ENCODE measurements at places on chromosomes 12 and 14.

GRCh38 chr14:97276573-97276972 is 479.4 kb downstream of the VRK1 start:
- DNase-seq = no peak

DNA sequence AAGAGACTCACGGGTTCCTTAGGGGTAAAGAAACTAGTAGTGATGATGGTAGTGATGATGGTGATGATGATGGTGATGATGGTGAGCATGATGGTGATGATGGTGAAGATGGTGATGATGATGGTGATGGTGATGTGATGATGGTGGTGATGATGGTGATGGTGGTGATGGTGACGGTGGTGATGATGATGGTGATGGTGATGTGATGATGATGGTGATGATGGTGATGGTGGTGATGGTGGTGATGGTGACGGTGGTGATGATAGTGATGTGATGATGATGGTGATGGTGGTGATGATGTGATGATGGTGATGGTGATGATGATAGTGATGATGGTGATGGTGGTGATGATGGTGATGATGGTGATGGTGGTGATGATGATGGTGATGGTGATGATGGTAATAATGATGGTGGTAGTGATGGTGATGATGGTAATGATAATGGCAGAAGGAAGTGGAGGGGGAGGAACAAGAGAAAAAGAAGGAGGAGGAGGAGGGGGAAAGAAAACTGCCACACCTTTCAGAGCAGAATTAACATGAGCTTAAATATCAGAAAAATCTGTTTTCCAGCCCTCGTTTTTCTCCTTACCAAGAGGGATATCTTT is 85.5 kb downstream of the FZD10 start:
- DNase-seq = no peak

DNA sequence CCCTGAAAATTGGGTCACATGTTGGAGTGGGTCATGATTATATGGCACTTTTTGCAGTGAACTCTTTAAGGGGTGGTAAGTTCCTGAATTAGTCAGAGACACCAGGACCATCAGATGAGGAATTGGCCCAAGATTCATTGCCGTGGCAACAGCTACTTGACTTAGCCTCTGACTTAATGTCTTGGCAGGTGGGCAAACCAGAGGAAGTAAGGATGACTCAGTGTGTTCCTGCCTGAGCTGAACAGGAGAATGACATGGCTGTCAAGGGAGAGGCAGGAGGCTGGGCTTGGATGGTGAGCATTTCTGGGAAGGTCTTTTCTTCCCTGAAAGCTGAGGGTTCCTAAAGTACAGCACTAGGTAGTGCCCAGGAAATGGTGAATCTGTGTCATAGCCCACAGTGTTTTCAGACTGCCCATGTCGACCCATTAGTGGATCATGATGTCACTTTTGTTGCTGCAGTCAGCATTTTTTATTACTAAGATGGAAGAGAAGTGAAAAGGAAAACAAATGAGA is 170.1 kb upstream of the PWP1 start:
- DNase-seq = peak; percentile 60

- peak; percentile 66 for DNase-seq
These were observed 4.9 kb upstream of the MRPL52 start for GRCh38 chr14:22824711-22825359.

- DNase-seq = no peak
These were observed 27.0 kb downstream of the SYNE3 start for GRCh38 chr14:95489214-95490137.

- DNase-seq = no peak
These were observed 161.3 kb downstream of the C12orf42 start for GRCh38 chr12:103334466-103334865.

GRCh38 chr14:55092341-55092740 is 36.7 kb upstream of the LGALS3 start:
- peak; percentile 54 for DNase-seq

GRCh38 chr14:64074961-64075612 is 219.1 kb downstream of the ESR2 start:
- no peak for DNase-seq

GRCh38 chr12:5708371-5708770 is 236.7 kb downstream of the ANO2 start:
- DNase-seq = no peak

DNA sequence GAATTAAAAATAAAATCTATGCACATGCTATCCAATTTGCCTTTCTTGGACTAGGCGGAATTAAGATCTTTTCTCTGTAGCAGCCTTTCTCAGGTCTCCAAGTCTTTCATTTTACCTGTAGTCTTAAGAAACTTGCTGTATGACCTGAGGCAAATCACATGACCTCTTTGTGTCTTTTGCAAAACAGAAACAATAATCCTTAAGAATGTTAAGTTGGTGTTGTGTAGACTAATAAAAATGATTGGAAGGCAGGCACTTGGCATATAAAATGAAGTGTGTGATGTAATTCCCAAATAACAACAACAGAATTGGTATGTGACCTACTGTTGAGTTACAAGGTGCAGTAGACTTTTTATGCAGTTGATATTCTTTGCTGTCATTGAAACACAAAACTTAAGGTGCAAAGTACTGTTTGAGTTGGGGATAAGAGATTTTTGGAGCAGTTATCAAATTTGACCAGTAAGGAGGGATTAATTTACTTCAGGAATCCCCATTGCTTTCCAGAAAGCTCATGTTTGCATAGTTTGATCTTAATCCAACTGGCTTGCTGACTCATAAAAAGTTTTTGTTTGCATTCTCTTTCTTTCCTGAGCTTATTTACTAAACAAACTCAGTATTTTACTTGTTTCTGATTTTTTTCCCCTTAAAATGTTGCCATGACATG is 51.4 kb downstream of the SUSD6 start:
- no peak for DNase-seq

DNA sequence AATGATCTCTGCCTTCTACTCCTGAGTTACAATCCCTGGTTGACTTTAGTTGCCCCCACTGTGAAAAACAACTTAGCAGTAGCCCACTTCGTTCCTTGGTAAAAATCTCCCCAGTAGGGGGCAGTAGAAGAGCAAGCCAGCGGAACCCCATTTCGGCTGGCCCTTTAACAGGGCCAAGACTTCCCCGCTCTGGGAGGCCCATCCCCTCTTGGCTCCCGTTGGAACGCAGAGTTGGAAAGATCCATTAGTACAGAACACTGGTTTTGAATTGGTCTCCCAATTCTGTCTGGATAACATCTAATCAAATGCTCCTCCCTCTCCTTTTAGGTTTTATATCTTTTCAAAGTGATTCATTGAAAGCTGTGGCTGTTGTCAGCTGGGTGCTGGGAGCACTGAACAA is 1133.3 kb downstream of the BCL11B start:
- no peak for DNase-seq

DNA sequence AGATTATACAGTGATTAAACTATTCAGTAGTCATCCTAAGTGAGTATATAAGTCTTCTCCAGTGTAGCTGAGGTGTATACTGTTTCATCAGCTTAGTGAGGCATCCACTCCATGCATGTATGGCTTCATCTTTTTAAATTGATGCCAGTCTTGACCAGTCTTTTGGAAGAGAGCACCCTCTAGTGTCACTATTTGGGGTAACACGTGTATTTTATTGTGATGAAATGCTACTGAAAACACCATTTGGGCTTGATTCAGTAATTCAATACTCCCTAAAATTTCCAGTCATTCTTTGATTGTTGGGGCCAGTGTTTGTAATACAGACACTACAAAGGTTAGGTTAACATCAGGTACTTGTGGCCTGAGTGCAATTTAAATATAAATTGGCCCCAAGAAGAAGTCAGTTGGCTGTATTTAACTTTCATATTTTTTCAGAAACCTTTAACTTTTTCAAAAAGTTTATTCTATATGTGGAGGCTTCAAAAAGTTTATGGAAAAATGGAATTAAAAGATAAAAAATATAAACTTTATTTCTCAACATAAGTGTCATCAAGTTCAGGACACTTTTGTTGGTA is 35.3 kb downstream of the MIPOL1 start:
- no peak for DNase-seq

DNA sequence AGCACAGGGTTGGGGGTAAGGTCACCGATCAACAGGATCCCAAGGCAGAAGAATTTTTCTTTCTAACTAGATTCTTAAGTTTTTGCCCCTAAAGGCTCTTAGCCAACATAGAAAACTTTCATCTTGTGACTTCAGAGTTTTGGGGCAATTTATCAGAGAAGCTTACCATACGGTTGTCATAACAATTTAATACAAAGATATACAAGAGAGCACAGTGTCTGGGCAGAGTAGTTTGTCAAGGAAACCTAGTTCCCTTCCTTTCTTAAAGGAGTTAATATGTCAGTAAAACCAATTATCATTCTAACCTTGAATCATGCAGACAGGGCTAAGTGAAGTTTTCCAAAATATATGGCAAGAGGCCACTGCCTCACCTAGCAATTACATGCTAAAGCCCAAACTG is 18.4 kb downstream of the NR2C1 start:
- no peak for DNase-seq

- DNase-seq = peak; percentile 42
These were observed 293.5 kb upstream of the RTL1 start for GRCh38 chr14:101196795-101197590.

- DNase-seq = peak; percentile 87
These were observed 10.6 kb downstream of the RARG start for GRCh38 chr12:53221203-53222080.

DNA sequence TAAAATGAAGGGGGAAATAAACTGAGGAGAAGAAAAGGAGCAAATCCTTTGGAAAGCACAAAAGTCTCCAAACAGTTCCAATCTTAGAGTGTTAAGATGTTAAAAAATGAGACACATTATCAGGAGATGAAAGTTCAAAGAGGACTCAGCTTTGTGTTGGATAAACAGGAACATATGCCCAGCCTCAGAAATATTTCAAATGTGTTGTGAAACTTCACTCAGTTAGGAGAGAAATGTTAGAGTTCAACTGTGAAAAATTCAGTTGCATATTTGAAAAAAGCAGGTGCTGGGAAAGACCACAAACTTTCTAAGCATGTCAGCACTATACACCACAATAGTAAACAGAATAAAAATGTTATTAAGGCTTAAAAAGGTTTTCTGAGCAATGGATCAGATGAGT is 136.8 kb upstream of the PRKD1 start:
- DNase-seq = no peak

DNA sequence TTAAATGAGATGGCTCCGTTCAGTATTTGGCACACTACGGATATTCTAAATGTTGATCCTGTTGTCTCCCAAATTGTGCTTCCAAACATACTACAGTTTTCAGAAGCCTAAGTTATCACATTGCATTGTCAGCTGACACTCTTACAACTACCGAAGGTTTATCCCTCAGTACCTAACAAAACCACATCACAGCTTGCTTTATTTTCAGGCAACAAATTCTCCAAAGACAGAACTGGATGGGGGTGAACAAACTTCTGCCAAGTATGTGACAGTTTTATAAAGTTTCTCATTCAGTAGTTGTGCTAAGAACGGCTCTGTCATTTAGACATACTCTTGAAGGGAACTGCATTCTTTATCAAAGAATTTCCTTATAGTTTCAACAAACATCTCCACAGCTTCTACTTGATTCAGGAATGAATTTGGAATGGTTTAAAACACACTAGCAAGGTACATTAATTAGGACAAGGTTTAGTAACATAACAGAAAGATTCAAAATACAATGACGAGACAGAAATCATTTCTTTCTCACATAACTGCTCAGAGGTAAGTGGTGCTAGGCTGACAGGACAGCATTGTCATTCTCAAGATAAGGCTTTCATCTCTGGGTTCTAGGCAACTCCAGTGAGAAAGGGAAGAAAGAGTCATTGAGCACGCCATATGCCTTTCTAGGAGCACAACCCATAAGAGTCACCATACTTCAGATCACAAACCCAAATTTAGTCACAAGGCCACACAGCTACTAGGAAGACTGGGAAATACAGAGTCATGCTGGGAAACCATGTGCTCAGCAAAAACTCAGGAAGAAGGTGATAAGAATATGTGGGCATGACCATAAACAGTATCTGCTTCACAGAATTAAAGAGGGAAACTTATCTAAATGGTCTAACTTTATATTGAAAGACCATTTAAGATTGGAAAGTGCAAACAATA is 100.7 kb downstream of the DUSP6 start:
- DNase-seq = no peak

DNA sequence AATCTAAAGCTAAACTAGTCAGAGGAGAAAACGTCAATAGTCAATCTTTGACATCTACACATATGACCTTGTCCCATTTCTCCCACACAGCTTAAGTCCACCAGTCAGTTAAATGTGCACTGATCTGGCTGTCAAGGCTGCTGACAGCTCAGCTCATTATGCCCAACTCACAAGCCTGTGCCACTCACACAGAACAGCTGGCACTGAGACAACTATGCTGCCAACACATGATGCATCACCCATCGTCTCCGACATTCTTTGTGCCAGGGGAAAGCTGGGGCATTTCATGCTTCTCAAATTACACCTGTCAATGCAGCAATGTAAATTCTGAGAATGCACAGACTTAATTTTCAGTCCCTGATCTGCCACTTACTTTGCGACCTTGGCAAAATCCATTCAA is 25.3 kb downstream of the GNS start:
- DNase-seq = no peak

- DNase-seq = no peak
These were observed 1023.2 kb downstream of the TMTC2 start for GRCh38 chr12:83709899-83710298.

- no peak for DNase-seq
These were observed 255.1 kb upstream of the KRR1 start for GRCh38 chr12:75766263-75767160.

DNA sequence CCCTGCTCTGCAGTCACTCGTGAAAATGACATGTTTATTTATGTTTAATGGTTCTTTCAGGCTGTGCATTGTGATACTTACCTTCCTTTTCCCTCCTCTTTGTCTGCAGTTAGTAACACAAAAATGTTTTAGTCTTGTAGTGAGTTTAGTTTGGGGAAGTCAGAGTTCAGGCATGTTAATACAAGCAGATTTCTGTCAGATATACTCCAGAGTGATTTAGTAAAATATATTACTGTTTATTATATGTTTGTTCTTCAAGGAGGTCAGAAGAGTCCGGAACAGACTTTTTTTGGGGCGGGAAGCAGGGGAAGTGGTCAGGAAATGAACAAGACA is 28.7 kb downstream of the MSRB3 start:
- DNase-seq = no peak

GRCh38 chr12:67802731-67803130 is 154.2 kb downstream of the DYRK2 start:
- DNase-seq = no peak

DNA sequence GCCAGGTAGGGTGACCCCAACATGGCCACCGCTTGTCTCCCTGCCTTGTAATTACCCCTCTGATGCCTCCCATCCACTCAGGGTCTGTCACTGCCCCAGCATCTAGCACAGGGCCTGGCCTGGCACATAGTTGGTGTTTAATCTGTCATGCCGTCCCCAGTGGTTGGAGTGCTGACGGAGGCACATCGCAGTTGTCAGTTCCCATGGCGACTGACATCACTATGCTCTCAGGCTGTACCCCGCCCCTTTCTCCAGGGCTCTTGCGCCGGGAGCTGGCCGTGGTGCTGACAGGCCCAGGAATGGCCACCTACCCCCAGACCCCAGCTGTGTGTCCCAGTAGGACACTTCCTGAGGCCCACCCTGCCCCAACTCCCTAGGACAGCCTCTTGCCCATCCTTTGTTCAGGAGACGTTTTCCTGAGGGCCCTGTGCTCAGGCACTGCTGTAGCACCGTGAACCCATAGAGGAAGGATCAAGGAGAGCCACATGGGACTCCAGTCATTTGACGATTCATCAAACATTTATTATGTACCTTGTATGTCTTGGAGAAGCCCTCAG is 23.0 kb downstream of the FAM222A start:
- peak; percentile 72 for DNase-seq

GRCh38 chr14:64950889-64951288 is 8.3 kb upstream of the GPX2 start:
- no peak for DNase-seq

Measured in left hindlimb (tissue), 1 donor.